ENCODE measurements at places on chromosomes 2 and 18.

- no peaks in the 10 kb centered on the region for H3K36me3 ChIP-seq
- H3K27ac ChIP-seq: no peak overlapping the region
- DNase-seq: no peak
- H3K27me3 ChIP-seq: no peaks in the 10 kb centered on the region
Observed at GRCh38 chr2:18380321-18380720, 180.1 kb downstream of the RDH14 start.

- H3K4me3 ChIP-seq: no peak within 1 kb of the TSS
- no peak within 1 kb of the TSS for H3K27ac ChIP-seq
- peaks cover 32% of the 10 kb centered on the region for H3K4me1 ChIP-seq
- no peaks in the 10 kb centered on the region for H3K27me3 ChIP-seq
- peak; percentile 67 for DNase-seq
Observed at GRCh38 chr2:96138179-96139145, at the start of gene ASTL. ASTL (minus strand) TSS chr2:96138502; CDS start chr2:96138436, 66 bp downstream.

GRCh38 chr2:156800065-156800653, 364.0 kb downstream of the GPD2 start:
- no peaks in the 10 kb centered on the region for H3K4me1 ChIP-seq
- no peaks in the 10 kb centered on the region for H3K27me3 ChIP-seq
- H3K27ac ChIP-seq: no peak overlapping the region
- H3K36me3 ChIP-seq: no peaks in the 10 kb centered on the region
- no peak overlapping the region for H3K4me3 ChIP-seq

GRCh38 chr2:30060562-30060961, 86.2 kb upstream of the YPEL5 start:
- no peaks in the 10 kb centered on the region for H3K4me1 ChIP-seq
- H3K36me3 ChIP-seq: no peaks in the 10 kb centered on the region
- no peaks in the 10 kb centered on the region for H3K27me3 ChIP-seq
- no peak overlapping the region for H3K4me3 ChIP-seq

DNA sequence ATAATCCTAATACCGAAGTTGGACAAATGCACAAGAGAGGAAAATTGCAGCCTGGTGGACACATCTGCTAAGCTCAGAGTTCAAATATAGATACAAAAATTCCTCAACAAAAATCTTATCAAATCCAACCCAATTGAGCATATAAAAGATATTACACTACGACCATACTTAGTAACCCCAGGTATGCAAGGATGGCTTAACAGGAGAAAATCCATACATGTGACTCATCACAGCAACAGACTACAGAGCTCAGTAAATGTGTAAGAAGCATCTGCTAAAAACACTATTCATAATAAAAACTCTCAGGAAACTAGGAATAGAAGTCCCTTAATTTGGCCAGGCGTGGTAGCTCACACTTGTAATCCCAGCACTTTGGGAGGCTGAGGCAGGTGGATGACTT, 28.3 kb downstream of the HS6ST1 start:
- H3K36me3 ChIP-seq: no peaks in the 10 kb centered on the region
- H3K27ac ChIP-seq: no peak overlapping the region
- H3K27me3 ChIP-seq: no peaks in the 10 kb centered on the region
- H3K4me1 ChIP-seq: no peaks in the 10 kb centered on the region

- no peak overlapping the region for H3K4me3 ChIP-seq
- no peaks in the 10 kb centered on the region for H3K4me1 ChIP-seq
- H3K27ac ChIP-seq: no peak overlapping the region
- H3K36me3 ChIP-seq: no peaks in the 10 kb centered on the region
- no peak for DNase-seq
Observed at GRCh38 chr18:33239298-33239697, 201.2 kb downstream of the CCDC178 start.

- no peaks in the 10 kb centered on the region for H3K27me3 ChIP-seq
- H3K36me3 ChIP-seq: no peaks in the 10 kb centered on the region
- no peak overlapping the region for H3K27ac ChIP-seq
- no peak for DNase-seq
Observed at GRCh38 chr2:158953926-158954763, 14.3 kb upstream of the TANC1 start.

DNA sequence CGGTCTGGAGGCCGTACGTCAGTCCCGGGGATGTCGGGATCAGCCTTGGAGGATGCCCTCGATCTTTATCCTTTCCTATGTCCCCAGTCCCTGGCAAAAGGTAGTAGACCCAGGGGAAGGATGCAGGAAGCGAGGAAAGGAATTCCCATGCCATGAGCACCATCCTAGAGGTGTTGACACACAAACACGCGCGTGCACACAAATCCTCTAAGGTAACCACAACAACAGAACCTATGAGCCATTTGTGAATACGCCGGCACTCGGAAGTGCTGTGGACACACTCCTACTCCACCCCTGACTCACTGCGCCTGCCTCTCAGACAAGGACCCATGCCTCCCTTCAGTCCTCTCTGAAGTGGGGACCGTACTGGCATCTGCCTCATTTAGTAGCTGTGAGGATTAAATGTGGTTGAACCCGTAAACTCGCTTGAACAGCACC, 11.3 kb upstream of the MLPH start:
- H3K27me3 ChIP-seq: peaks cover 10% of the 10 kb centered on the region
- no peak for DNase-seq
- peaks cover 11% of the 10 kb centered on the region for H3K4me1 ChIP-seq
- no peaks in the 10 kb centered on the region for H3K36me3 ChIP-seq

- H3K27ac ChIP-seq: no peak overlapping the region
- H3K27me3 ChIP-seq: no peaks in the 10 kb centered on the region
- no peaks in the 10 kb centered on the region for H3K4me1 ChIP-seq
- H3K36me3 ChIP-seq: no peaks in the 10 kb centered on the region
Observed at GRCh38 chr18:75391279-75392225, 36.0 kb downstream of the SMIM21 start.

DNA sequence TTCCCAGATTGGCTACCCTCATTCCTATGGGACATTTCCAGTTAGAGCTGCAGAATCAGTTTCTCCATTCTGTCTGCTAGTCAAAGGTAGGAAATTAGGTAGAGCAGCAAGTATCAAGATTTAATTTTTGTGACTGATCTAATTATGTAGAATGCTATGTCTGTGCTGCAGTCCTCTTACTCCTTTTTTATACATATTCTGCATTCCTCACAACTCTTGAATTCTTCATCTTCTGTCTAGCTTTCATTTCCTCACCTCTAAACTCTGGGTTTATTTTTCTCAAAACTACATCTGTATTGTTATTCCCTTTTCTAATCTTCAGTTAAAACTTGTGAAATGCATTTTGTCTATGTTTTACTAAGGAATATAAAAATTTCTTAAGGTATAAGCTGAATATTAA, 8.6 kb downstream of the SGO2 start:
- no peaks in the 10 kb centered on the region for H3K36me3 ChIP-seq
- no peaks in the 10 kb centered on the region for H3K4me1 ChIP-seq
- no peak for DNase-seq

GRCh38 chr2:186445506-186445905, 40.6 kb upstream of the ZC3H15 start:
- H3K27ac ChIP-seq: no peak overlapping the region
- H3K4me1 ChIP-seq: no peaks in the 10 kb centered on the region
- H3K27me3 ChIP-seq: no peaks in the 10 kb centered on the region
- H3K4me3 ChIP-seq: no peak overlapping the region
- no peak for DNase-seq
- no peaks in the 10 kb centered on the region for H3K36me3 ChIP-seq
